ENCODE measurements at places on chromosomes 2 and 18.

- DNase-seq: no peak
These were observed 195.7 kb downstream of the DOK6 start for GRCh38 chr18:69596345-69596744.

- no peak for DNase-seq
These were observed 211.0 kb downstream of the TGIF1 start for GRCh38 chr18:3660739-3661515.

DNA sequence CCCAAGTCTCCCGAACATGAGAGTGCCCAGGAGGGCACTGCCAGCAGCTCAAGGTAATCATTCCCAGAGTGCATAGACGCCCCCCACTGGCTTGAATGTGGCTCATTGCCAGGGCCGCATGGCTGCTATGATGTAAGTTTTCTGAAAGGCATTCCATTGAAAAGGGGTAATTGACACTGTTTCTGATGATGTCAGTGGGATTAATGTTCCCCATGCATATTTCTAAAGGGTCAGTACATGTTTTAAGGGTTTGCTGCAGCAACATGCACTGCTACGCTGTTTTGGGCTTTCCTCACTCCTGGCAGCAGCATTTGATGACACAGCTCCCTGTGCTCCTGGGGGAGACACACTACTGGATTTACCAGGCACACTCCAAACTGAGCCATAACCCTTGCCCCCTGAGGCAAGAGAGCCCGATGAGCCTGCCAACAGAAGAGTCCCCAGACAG lies 36.7 kb downstream of the KIAA2012 start:
- DNase-seq: no peak

- DNase-seq: no peak
These were observed 145.8 kb downstream of the COL6A3 start for GRCh38 chr2:237268004-237268708.

DNA sequence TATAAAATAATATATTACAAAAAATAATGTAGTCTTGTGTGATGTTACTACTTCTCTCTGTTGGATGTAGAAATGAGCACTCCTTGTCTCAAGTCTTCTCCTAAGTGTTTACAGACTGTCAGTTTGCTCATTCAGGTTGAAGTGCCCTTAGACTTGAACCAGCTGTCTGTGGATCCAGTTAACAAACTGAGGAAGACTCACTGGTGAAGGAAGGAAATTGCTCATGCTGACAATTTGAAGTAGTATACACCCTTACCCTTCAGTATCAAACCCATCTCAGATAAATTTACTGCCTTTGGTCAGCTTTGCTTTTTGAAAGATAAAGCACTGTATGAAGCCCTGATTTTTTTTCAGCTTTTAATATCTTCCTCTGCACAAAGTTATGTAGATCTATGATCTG lies 854.2 kb upstream of the ZEB2 start:
- DNase-seq: peak; percentile 64

- no peak for DNase-seq
These were observed 64.7 kb downstream of the DGKD start for GRCh38 chr2:233418761-233419546.

- no peak for DNase-seq
These were observed 722.5 kb downstream of the SOCS6 start for GRCh38 chr18:71011389-71011788.

GRCh38 chr2:144372410-144373080 lies 147.4 kb downstream of the ZEB2 start:
- no peak for DNase-seq

- DNase-seq: no peak
These were observed 256.9 kb downstream of the CDH19 start for GRCh38 chr18:66346833-66347588.

GRCh38 chr2:227456772-227457171 lies 15.2 kb upstream of the AGFG1 start:
- DNase-seq: no peak

DNA sequence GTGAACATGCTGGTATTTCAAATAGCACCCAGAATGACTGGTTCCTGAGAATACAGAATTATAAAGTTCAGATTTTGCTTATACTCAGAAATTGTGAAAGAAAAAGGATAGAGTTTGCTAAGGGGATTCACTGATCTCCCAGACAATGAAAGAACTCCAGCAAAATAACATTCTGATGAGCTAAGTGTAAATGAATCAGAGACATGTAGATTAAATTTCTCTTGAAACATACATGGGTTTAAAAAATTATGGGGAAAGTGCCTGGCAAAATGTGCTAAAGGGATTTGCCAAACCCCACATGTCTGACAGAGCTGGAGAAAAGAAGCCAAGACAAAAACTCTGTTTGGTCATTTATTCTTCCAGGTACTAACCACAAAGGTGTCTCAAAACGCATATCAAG lies 116.3 kb downstream of the FTCDNL1 start:
- no peak for DNase-seq

DNA sequence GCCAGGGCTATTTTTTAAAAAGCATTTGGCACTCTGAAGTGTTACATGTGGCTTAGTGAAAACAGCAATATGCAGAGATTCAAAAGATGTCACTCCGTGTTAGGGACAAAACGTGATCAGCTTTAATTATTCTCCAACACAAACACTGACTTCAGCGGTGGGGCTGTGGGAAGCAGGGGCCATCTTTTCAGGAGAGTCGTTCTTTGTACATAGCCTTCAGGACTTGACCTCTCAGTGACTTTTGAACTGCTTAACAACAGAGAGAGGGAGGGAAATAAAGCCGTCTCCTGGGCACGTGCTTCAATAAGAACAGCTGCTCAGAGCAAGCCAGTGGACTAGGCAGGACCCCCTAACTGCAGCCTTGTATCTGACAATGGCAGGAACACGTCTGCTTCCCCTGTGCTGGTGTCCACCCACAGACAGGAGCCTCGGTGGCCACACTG lies 95.0 kb upstream of the HDAC4 start:
- peak; percentile 7 for DNase-seq

GRCh38 chr18:62324917-62325805 lies at the start of gene TNFRSF11A:
TSS of gene TNFRSF11A (plus strand) at chr18:62325310. CDS start at chr18:62325353, 43 bp downstream.
- DNase-seq: peak; percentile 81

GRCh38 chr2:128593879-128594650 lies 275.4 kb upstream of the HS6ST1 start:
- DNase-seq: no peak

DNA sequence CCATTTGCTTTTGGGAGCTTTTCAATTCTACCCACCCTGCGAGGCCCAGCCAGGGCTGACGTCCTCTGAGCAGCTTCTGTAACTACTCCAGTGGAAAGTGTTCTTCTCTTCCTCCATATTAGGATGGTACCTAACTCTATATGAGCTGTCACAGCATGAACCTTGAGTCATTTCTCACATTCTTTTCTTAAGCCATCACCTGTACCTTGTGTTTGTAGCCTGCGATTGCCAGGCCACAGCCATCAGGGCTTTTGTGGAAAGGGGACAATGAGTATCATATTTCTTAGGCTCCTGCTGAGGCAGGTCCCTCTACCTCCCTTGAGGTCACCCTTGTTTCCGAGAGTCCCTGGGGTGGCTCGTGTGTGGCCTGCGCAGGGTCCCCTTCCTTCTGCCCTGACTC lies 144.5 kb upstream of the DLX2 start:
- DNase-seq: no peak

GRCh38 chr2:104897515-104898184 lies 43.7 kb downstream of the POU3F3 start:
- DNase-seq: no peak

DNA sequence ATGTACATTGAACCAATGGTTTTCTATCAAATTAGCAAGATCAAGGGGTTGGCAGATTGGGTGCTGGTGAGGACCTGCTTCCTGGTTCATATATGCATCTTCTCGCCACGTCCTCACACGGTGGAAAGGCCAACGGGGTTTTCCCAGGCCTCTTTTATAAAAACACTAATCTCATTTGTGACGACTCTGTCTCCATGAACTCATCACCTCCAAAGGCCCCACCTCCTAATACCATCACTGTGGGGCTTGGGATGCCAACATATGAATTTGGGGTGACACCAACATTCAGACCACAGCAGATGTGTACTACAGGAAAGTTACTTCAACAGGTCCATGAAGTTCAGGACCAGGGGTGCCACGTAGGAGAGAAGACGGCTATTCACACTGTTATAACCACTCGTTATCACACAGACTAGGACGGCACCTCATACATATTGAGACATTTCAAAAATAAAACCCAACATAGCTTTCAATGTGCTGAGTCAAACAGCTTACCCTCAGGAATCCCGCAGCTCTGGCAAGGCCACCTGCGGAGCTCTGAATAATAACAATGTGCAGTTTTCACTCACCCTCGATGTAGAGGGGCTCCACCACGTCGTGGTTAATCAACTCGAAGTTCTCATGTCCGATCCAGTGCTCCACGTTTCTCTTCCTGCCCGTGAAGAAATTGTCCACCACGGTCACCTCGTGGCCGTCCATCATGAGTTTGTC lies 49.3 kb downstream of the UXS1 start:
- DNase-seq: no peak

DNA sequence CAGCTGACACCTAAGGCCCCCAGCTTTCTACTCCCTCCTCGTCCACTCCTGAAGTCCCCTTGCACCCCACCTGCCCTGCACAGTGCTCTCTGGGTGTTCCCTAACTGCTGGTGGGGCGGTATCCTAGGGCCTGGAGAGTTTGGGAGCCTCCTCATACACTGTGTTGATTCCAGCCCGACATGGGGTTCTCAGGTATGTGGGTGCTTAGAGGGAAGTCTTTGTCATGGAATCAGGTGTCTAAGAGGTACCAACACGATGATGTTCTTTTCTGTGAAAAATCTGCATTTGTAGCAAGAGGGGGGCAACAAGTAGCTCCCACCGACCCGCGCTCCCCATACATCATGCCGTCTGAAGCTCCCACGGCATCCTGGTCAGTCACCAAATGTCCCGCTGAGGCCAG lies 96.8 kb upstream of the SMAD7 start:
- no peak for DNase-seq

- no peak for DNase-seq
These were observed 63.3 kb upstream of the CSRNP3 start for GRCh38 chr2:165406173-165406572.

DNA sequence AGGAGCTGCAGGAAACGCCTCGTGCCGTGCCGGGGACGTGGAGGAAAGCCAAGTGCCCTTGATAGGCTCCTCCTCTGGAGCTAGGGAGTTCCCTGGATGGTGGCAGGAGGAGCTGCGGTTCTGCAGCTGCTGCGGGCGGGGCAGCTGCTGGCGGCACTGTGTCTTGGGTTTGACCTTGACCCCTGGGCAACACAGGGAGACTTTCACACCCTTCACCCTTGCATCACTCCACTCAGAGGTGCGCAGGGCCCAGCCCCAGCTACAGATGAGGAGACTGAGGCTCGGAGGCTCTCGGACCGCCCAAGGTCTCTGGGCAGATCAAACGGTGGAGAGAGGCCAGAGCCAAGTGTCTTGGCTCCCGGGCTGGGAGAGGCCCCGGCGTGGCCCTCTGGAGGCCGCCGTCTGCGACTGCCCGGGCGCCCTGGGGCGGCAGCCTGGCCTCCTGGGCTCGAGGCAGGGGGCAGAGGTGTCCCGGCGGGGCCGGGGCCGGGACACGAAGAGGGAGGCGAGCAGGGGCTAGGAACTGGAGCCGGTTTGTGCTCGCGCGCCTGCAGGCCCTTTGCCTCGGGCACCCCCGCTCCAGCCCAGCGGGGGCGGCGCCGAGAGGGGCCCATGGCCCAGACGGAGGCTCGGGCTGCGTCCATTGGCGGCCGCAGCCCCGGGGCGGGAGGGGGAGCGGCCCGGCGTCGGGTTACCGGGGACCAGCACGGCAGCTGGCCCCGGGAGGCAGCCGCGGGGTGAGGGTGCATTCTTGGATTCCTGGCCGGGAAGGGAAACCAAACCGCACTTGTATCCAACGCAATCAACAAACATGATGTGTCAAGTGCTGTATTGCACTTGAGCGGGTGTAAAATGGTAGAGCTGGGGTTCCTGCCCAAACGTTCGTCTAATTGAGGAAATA lies 129.6 kb upstream of the SLC1A4 start:
- peak; percentile 96 for DNase-seq

GRCh38 chr2:7559791-7560190 lies 642.6 kb downstream of the RNF144A start:
- no peak for DNase-seq

- DNase-seq: no peak
These were observed 16.4 kb downstream of the SMAD7 start for GRCh38 chr18:48934415-48934722.

GRCh38 chr2:28339516-28340175 lies 53.0 kb upstream of the FOSL2 start:
- no peak for DNase-seq

- no peak for DNase-seq
These were observed 29.6 kb upstream of the CABLES1 start for GRCh38 chr18:23105581-23106219.

DNA sequence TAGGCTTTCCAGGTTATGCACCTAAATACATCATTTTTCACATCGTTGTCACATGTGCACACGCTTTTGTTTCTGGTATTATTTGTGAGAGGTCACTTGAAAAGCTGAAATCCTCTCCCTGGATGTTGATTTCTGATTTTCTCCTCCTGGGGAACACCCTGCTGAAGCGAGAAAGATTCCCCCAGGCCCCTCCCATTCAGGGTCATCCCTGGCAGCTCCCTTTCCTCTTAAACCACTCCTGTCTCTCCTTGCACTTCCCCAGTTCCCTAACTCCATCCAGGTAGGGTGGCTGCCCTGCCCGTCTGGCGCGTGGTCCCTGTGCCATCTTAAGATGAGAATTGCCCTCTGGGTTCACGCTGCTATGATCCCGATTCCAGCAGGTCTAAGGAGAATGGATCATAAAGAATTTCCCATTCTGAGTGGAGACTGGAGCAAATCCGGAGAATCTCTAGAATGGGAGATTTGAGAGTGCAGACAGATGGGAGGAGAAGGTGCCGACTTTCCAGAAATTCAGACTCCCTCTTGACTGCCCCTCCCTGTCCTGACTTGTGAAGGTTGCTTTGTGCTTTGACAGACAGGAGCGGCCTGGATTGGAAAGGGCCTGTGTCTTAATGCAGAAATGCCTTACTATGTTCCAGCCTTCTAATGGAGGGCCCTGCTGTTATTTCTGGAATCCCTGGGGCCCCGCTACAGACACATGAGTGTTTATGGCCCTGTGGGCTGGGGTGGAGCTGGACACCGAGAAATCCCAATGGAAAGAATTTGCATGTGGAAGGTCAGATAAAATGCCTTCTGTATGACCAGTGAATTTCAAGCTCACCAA lies 1.3 kb upstream of the YWHAQ start:
- DNase-seq: peak; percentile 49

DNA sequence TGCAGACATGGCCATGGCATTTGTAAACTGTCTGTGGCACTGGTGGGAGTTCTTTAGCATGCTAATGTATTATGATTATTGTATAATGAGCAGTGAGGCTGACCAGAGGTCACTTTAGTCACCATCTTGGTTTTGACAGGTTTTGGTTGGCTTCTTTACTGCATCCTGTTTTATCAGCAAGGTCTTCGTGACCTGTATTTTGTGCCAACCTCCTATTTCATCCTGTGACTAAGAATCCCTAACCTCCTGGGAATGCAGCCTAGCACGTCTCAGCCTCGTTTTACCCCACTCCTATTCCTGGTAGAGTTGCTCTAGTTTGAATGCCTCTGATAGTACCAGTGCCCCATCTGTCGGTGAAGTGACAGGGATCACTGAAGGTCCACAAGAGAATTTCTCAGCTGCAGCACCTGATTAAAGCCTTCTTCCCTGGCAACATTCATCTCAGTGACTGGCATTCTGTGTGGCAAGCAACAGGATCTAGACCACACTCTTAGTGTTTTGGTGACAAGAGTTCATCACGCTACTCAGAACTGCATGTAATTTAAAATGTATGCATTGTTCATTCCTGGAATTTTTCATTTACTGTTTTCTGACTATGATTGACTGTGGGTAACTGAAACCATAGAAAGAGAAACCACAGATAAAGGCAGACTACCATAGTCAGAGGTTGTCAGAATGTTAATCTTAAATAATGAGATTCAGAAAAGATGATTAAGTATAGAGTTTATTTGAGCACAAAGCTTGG lies 43.0 kb upstream of the GPR39 start:
- DNase-seq: no peak

GRCh38 chr2:60213865-60214625 lies 339.4 kb downstream of the BCL11A start:
- peak; percentile 38 for DNase-seq

Measured in NCI-H1417 (cell line).